ENCODE measurements at places on chromosomes 13 and 19.

DNA sequence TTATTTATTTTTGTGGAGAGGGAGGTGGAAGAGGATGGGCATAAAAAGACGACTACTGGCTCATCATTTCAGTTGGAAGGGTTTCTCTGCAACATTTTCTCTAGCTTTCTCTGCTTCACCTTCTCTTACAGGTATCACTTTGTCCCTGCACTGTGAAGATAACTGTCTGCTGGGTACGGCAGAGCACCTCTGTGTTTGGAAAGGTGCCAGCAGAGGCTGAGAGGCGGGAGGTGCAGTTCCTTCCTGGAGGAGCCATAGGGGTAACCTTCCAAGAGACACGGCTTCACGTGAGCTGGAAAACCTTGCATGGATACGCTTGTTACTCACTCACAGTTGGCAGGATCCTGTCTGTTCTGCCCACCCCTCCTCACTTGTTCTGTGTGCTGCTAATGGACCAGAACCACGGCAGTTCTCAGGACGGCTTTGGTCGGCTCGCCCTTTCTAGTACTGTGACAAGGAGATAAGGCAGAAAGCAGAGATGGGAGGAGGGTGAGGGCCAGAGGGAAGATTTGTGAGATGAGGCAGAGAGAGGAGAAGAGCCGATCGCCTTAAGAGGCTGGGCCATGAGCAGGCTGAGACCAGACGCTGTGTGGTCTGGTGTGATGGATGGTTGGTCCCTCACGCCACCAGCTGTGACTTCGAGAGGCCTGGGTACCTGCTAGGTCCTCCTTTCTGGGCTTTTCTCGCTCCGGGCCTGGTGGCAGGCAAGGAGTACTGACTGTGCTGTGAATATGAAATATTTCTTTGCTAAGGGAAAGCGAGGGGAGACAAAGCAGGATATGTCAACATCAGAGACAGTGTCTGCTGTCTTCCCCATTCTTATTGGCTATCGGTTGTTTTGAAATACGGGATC is 66.8 kb downstream of the MRPL57 start:
- DNase-seq: no peak

DNA sequence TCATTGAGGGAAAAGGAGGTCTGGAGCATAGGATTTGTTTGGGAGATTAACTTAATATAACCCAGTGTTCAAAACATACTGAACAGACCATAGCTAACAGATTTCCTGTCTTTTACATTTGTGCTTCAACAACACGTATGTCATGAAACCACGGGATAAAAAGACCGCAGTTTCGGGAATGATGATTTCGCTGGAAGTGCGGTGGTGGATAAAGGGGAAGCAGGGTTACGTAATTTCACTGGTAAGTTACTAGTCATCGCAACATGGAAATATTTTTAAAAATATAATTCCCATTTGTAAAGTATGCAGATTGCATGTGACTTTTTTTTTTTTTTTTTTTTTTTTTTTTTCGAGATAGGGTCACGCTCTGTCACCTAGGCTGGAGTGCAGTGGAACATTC is 237.4 kb downstream of the LMO7 start:
- no peak for DNase-seq

- no peak for DNase-seq
Measured at GRCh38 chr13:37375724-37376123, 222.8 kb downstream of the POSTN start.

DNA sequence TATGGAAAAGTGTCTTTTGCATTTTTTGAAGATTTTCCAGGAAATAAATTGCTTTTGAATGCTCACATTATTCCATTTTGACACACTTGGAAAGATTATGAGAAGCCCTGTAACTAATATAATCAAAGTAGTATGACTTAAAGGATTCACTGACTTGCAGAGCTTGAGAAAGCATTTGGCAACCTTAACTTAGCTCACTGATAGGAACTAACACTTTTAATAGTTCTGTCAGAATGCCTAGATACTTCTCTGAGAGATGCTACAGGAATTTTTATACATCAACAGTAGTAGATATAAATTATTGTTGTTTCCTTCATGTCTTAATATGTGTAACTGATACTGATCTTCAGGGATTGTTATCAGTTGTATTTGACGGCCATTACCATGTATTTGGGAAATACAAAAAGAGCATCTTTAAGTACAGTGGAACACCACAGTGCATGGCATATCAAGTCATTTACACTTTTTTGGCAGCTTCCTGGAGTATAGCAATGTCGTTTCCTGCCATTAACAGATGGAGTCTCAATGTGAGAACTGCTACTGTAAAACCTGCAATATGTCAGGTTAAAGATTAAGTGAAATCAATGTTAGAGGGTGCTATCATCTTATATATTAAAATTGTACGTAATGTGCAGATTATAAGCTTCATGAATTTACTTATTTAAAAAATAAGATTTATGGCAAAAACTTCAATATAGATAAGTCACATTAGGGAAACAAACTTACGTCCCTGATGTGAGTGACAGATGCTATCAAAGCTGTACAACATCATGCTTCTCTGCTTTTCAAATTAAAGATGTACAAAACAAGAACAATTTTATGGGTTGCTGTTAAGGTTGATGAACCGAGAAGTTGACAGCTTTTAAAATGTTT is 1159.8 kb upstream of the MIR17HG start:
- no peak for DNase-seq

DNA sequence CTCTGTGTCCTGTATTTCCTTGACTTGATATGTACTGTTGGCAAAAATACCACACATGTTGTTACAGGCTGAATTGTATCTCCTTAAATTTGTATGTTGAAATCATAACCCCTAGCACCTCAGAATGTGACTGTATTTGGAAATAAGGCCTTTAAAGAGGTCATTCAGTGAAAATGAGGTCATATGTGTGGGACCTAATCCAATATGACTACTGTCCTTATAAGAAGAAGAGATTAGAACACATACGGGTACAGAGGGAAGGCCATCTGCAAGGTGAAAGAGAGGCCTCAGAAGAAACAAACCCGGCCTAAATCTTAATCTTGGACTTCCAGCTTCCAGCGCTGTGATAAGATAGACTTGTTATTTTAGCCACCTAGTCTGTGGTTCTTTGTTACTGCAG is 202.5 kb downstream of the NUFIP1 start:
- DNase-seq: no peak

Data from HepG2 (cell line).